ENCODE measurements at places on chromosomes 5 and 9.

GRCh38 chr9:68933434-68934328 lies 80.2 kb downstream of the PRKACG start:
- DNase-seq, result no peak

GRCh38 chr5:80229902-80230255 lies 26.0 kb downstream of the SERINC5 start:
- no peak for DNase-seq

- peak; percentile 69 for DNase-seq
These were observed 2.5 kb downstream of the ABCA2 start for GRCh38 chr9:137025517-137025966.

- DNase-seq, result no peak
These were observed 780 bp downstream of the RNU6ATAC start for GRCh38 chr9:134163371-134164196.

DNA sequence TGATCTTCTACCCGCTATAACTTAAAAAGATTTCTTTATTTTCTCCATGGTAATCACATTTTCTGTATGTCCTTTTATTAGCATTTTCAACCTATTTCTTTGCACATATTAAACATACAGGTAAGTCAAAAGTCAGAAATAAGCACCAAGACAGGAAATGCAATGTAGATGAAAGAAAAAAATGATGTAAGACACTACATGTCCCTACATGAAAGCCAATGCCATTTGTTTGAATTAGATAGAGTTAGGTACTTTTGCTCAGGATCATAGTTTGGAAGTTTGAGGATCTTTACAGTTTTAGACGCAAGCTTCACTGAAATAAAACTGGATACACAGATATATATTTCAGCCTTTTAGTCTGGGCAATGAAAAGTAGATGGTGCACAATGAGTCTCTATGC lies 453.1 kb upstream of the MEF2C start:
- DNase-seq, result no peak

- no peak for DNase-seq
These were observed 22.9 kb upstream of the ASS1 start for GRCh38 chr9:130421802-130422276.

DNA sequence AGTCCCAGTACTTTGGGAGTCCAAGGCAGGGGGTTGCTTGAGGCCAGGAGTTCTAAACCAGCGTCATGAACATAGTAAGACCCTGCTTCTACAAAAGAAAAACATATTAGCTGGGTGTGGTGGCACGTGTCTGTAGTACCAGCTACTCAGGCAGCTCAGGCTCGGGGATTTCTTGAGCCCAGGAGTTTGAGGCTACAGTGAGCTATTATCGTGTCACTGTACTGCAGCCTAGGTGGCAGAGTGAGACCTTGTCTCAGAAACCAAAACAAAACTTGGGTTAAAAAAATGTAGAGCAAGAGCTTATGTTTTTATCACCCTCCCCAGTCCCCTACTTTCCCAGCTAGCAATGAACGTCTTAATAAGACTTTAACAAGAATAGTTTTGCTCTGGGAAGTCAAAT lies 46.7 kb downstream of the UHRF2 start:
- no peak for DNase-seq

- no peak for DNase-seq
These were observed 78.8 kb downstream of the NIPSNAP3B start for GRCh38 chr9:104842698-104843097.
